ENCODE measurements at places on chromosomes 12 and 14.

GRCh38 chr12:24198070-24198469, 248.6 kb upstream of the SOX5 start:
- DNase-seq, result no peak

DNA sequence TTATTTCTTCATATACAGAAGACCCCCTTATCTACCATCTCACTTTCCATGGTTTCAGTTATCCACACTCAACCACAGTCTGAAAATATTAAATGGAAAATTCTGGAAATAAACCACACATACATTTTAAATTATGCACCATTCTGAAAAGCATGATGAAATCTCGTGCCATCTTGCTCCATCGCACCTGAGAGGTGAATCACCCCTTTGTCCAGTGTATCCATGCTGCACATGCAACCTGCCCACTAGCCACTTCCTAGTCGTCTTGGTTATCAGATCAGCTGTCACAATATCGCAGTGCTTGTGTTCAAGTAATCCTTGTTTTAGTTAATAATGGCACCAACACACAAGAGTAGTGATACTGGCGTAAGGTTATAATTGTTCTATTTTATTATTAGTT, 145.7 kb downstream of the C12orf42 start:
- no peak for DNase-seq

DNA sequence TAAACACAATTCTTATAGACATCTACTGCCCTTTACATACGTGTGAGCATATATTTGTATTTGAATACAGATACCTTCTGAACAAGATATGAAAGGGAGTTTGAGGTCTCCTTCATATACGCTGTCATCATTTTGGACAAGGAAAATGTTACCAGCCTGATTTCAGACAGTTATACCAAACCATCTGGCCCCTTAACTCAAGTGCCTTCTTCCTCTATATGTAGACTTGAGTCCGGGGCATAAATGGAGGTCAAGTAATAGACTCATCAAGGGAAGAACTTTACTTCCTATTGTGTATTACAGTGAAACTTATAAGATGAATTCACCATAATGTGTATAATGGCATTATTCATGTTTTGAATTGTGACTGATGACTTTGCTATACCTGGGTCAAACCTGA, 52.2 kb downstream of the FAR2 start:
- no peak for DNase-seq

- no peak for DNase-seq
These were observed 13.6 kb downstream of the SNX6 start for GRCh38 chr14:34616360-34616759.

- no peak for DNase-seq
These were observed 6.6 kb downstream of the TXNDC16 start for GRCh38 chr14:52545584-52546317.

- no peak for DNase-seq
These were observed 44.8 kb upstream of the FRS2 start for GRCh38 chr12:69425417-69425816.

GRCh38 chr12:55641595-55641994, 4.9 kb downstream of the OR10P1 start:
- no peak for DNase-seq

DNA sequence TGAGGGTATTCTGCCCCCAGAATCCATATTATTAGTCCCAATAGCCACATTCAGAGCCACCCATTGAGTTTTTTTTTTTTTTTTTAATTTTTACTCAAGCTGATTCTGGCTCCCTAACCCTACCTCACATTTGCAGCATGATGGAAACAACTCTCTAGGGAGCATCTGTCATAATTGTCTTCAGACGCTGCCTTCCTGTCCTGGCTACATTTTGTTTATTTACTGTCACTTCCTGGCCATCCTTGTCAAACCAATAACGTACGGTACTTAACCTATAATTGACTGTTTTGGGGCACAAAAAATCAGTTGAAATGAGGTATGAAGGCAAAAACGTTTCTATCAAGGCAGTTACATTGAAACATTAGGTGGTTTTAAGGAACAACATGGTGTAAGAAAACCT, 2.1 kb downstream of the GLIPR1 start:
- no peak for DNase-seq

DNA sequence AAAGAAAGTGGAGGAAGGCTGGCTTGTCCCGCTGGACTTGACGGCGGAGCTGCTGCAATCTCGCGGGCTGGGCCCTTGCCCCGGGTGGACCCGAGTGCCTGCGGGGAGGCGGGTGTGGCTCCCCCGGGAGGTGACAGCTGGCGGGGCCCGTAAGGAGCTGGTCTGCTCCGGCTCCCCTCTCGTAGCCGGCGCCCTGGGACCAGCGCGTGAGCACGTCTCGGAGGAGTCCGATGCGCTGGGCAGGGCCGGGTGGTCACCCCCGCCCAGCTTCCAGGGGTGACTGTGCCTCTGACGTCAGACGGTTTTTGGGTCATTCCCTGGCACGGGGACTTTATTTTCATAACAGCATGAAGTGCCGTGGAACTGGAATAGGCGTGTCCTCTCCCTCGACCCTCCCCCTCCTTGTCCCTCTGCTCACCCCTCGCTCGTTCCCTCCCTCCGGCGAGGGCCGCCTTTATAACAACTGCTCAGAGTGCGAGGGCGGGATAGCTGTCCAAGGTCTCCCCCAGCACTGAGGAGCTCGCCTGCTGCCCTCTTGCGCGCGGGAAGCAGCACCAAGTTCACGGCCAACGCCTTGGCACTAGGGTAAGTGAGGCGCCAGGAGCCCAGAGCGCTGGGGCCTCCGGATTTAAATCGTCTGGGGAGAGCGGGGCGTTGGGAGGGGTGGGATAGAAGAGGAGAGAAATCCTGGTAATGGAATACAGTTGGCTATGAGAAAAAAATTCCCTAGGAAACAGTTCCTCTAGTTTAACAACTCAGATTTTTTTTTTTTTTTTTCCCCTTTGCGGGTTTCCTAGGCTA, at the start of gene GPRC5A:
GPRC5A (plus strand) TSS at position 483 of the 801 bp plus-strand sequence. CDS start 16,688 bp downstream, outside the sequence.
- no peak for DNase-seq

GRCh38 chr12:41897593-41897992, 247.1 kb downstream of the GXYLT1 start:
- DNase-seq, result no peak

DNA sequence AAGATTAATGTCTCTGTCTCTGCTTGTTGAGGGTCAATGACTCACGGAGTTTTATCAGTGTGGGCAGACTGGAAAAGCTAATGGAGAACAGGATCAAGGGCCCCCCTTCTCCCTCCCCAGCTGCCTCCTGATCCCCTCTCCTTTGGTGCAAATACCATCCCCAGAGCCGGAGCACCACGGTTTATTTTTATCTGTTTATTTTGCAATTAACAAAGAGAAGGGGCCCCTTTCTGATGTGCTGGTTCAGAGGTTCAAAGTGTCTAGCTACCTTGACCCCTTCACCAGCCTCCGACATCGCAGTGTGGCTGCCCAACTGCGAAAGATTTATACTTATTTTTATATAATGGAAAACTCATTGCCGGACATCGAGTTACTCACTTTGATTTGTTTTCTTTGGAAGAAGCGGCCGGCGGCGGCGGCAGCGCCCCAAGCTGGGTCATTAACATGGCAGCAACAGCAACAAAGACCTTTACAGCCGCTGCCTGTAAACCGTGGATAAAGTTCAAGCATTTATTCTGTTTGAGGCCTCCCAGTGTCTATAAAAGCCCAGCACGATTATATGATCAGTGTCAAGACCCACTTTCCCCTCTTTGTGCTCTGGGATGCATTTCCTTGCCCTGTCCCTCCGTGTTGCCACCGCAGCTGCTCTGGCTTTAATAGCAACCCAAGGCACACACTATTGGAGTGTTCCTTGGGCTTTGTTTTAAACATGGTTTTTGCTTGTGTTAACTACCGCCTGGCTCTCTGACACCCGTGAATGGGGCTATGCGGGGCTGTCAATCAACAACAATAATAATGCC, 47.4 kb upstream of the PARP11 start:
- no peak for DNase-seq

- DNase-seq, result no peak
These were observed 109.4 kb downstream of the ARF6 start for GRCh38 chr14:50001999-50002925.

All from NT2/D1 (cell line).